ENCODE measurements at places on chromosomes 5 and 9.

GRCh38 chr9:109323771-109324170, 2.9 kb upstream of the EPB41L4B start:
- no peak for DNase-seq

DNA sequence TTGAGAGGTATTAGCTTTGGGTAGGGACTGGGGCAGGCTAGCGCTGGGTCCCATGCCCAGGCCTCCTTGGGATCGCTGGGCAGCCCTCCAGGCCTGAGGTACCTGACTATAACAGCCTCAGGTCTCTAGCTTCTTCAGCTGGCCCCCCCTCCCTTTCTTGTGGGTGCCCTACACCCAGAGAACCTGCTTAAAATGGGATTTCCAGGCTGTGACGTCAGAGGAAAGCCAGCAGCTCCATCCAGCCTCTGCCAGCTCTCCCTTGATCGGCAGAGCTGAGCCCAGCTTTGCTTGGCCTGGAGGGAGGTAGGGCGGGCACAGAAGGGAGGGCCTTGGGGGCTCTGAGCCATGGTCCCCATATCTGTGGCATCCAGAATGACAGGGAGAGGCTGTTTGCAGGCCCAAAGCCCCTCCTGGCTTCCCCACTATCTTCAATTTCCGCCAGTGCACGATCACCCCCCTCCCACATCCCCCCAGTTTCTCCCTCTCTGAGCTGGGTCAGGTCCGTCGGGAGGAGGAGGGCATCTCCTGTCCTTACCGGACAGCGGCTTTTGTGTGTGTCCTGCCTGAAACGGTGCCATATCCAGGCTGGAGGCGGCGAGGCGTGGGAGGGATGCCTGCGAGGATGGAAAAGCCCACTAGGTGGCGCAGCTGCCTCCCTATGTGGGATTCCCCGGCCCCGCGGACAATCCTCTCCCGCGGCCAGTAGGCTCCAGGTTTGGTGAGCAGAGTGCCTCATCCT, 10.8 kb downstream of the REEP2 start:
- peak; percentile 94 for DNase-seq

- no peak for DNase-seq
These were observed 5.7 kb upstream of the STING1 start for GRCh38 chr5:139488260-139488659.

DNA sequence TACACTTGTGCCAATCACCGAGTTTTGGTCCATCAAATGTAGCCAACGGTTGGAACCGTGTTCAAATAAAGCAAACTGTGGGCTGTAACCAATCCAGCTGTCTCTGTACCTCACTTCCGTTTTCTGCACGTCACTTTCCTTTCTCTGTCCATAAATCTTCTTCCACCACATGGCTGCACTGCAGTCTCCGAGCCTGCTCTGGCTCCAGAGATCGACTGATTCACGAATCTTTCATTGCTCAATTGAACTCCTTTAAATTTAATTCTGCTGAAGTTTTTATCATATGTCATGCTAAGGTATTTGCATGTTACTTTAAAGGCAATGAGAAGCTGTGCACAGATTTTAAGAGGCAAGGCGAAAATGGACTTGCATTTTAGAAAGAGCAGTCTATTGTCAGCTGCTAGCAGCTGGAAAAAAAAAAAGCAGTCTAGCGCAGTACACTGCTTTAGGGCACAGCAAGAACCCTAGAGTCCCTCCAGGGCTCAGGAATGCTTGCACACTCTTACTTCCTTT, 13.2 kb downstream of the TTC39B start:
- DNase-seq = no peak

- DNase-seq = no peak
These were observed 158.1 kb downstream of the ARRDC3 start for GRCh38 chr5:91224969-91225368.

GRCh38 chr5:158264264-158264663, 405.3 kb upstream of the CLINT1 start:
- no peak for DNase-seq

- no peak for DNase-seq
These were observed 56.8 kb upstream of the CPEB4 start for GRCh38 chr5:173831196-173831914.

DNA sequence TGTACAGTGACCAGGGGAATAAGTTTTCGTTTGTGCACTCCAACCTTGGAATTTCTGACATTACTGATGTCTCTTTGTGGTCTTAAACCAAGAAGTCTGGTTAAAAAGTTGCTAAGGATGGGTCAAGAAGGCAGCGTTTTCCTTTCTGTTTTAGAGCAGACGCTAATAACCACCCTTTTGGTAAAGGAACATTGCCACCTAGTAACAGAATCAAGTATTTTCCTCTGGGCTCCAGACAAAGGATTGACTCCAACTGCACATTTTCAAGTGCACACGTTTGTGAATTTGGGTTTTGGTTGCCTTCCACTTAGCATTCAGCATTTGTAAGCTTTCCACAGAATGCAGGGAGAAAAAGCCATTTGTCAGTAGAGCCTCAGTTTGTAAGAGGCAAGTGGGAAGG, 22.2 kb upstream of the CEP78 start:
- DNase-seq = no peak

GRCh38 chr5:138369261-138369660, 16.8 kb downstream of the KDM3B start:
- no peak for DNase-seq

GRCh38 chr5:149228618-149229297, 42.9 kb upstream of the AFAP1L1 start:
- peak; percentile 70 for DNase-seq

- DNase-seq = no peak
These were observed 530.4 kb downstream of the ACTL7B start for GRCh38 chr9:108325406-108325805.

- DNase-seq = no peak
These were observed 27.3 kb downstream of the MAPKAP1 start for GRCh38 chr9:125679597-125680189.

DNA sequence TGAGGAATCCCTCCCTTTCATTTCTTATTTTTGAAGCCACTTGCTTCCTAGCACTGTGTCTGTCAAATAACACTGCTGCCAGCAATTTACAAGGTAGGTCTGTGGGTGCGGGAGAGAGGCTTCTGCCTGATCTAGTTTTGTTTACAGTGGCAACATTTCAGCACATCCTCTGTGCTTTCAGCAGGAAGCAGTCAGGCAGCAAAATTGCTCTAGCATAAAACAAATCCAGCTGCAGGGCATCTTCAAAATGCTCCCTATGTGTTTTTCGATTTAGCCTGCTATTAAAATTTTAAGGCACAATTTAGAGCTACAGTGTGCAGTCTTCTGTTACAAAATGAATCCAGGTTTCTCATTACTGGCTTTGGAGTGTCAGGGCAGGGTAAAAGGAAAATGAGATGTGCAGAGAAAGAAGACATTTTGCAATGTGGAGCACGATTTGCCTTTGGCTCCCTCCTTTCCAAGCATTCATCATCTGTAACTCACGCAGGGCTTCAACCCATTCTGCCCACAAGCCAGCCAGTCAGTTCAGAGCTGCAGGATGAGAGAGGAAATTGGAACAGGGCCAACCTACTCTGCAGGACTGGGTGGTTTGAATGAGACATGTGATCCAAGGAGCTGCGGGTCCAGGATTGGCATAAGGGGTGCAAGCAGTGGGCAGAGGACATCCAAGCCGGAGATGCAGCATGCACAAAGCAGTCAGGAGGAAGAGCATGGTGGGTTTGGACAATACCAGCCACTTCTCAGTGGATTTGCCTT, 143.4 kb upstream of the APC start:
- peak; percentile 53 for DNase-seq

DNA sequence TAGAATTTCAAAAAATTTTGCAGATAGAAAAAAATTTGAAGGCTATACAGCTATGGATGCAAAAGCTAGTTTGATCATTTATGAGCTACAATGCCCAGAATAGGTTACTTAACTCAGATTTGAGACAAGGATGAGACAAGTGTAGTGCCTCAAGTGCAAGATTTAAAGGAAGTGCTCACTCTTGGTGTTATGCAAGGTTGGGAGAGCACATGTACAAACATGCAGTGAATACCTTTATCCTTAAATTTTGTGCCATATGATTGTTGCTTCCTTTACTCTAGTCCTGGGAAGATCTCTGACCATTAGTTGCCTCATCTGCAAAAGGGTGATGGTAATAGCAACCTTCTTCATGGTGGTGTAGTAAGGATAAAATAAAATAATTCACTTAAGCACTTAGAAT, 31.7 kb upstream of the PPP2R2B start:
- no peak for DNase-seq

- DNase-seq = no peak
These were observed 285.7 kb upstream of the ADRA1B start for GRCh38 chr5:159630545-159630944.

- DNase-seq = no peak
These were observed 148.1 kb upstream of the DMRT1 start for GRCh38 chr9:693201-694091.

- DNase-seq = peak; percentile 59
These were observed 610.9 kb downstream of the RAB3C start for GRCh38 chr5:59193616-59194319.

GRCh38 chr9:125739436-125739835, 7.7 kb upstream of the PBX3 start:
- DNase-seq = no peak

DNA sequence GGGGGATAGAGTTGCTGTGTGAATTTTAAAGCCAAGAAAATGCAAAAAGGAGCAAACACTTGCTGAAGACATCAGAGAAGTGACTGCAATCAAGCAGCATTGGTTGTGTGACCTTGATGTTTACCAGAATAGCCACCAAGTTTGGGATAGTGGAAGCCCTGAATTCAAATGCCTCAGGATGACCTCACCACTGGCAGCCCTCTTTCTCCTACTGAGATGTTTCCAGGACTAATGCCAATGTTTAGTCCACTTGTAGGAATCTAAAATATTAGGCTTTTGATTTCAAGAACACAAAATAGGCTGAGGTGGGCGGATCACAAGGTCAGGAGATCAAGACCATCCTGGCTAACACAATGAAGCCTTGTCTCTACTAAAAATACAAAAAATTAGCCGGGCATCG, 112.2 kb upstream of the NUDT12 start:
- no peak for DNase-seq

- no peak for DNase-seq
These were observed 1.6 kb downstream of the FNIP1 start for GRCh38 chr5:131795228-131795627.

GRCh38 chr5:132475987-132476875, 14.3 kb downstream of the IRF1 start:
- DNase-seq = no peak

GRCh38 chr5:126477294-126478117, 54.3 kb downstream of the GRAMD2B start:
- no peak for DNase-seq

GRCh38 chr9:70987986-70988385, 133.4 kb downstream of the TRPM3 start:
- DNase-seq = no peak

DNA sequence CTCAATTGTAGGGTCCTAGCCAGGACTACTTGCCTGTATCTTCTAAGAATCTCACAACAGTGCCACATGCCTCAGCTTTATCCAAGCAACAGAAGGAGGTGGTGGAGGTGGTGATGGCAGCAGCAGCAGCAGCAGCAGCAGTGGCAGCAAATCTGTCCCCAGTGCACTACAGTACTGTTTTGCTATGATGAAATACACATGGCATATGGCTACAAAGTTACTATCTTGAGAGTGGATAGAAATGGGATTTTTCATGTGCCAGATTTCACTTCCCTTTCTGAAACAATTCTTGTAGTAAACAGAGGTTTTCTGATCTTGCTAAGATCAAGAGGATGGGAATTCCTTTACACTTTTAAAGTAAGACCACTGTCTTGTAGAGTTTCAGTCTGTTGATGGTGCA, 8.1 kb upstream of the CYSTM1 start:
- no peak for DNase-seq

- peak; percentile 74 for DNase-seq
These were observed 152.0 kb downstream of the DOCK8 start for GRCh38 chr9:366620-367019.

- DNase-seq = no peak
These were observed 6.7 kb downstream of the GNG10 start for GRCh38 chr9:111668026-111668573.

- DNase-seq = no peak
These were observed 74.6 kb downstream of the UBAP1 start for GRCh38 chr9:34253460-34253837.

GRCh38 chr9:12930906-12931305, 156.1 kb downstream of the LURAP1L start:
- peak; percentile 90 for DNase-seq

- DNase-seq = no peak
These were observed 514 bp downstream of the SOHLH1 start for GRCh38 chr9:135698767-135699166.

- no peak for DNase-seq
These were observed 13.8 kb downstream of the GABBR2 start for GRCh38 chr9:98694943-98695342.

DNA sequence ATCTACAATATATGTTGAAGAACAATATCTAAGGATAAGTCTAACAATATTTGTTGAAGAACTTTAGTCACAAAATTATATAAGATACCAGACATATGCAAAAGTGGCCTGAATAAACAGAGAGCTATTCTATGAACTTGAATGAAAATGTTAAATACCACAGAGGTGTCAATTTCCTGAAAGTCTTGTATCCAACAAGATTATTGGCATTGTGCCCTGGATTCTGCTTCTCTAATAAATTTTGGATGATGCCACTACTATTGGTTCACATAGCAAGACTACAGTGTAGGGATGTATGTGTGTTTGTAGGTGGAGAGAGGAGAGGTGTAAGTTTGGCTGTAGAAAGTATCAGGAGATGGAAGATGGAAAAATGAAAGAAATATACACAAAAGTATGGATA, 731.8 kb upstream of the RGMB start:
- no peak for DNase-seq

- no peak for DNase-seq
These were observed 29.6 kb upstream of the MLLT3 start for GRCh38 chr9:20651939-20652338.

- no peak for DNase-seq
These were observed 176.6 kb upstream of the SH3GL2 start for GRCh38 chr9:17402309-17402708.

- no peak for DNase-seq
These were observed 570.6 kb upstream of the CDH9 start for GRCh38 chr5:27608992-27609391.

DNA sequence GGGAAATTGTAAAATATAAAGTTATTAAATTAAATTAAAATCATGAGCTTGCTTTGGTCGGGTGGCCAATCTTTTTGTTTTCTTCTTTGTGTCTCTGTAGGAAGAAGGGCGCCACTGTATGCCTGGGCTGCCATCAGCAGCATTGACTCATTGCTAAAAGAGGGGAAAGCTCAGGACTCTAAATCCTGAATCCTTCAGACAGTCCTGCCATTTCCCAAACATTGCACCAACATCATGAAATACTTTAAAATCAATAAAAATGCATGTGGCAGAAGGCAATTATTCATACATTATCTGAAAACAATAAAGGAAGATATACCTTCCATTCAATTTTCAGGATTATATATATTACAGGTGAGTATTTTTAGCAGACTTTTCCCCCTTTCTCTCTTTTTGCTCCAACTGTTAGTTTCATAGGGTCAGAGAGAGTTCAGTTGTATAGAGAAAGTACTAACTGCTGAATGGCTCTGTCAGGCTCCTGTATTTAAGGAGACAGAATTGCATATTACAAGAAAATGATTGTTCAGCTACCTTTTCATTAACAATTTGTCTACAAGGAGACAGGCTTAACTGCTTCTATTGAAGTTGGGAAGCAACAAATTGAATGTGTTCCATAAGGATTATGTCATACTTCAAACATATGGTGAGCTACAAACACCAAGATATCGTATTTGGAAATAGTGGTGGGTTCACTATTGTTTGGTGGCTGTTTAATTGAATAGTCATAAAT, 95.7 kb downstream of the ATPSCKMT start:
- no peak for DNase-seq
